ACHN (cell line): ENCODE measurements at places on chromosomes 16 and 17.

- DNase-seq, result no peak
These were observed 82.3 kb downstream of the GNAO1 start for GRCh38 chr16:56273615-56274014.

GRCh38 chr17:7137171-7137943 is 22.7 kb upstream of the ASGR2 start:
- no peak for DNase-seq

- DNase-seq, result no peak
These were observed 79.8 kb downstream of the TBC1D16 start for GRCh38 chr17:79955691-79956440.

DNA sequence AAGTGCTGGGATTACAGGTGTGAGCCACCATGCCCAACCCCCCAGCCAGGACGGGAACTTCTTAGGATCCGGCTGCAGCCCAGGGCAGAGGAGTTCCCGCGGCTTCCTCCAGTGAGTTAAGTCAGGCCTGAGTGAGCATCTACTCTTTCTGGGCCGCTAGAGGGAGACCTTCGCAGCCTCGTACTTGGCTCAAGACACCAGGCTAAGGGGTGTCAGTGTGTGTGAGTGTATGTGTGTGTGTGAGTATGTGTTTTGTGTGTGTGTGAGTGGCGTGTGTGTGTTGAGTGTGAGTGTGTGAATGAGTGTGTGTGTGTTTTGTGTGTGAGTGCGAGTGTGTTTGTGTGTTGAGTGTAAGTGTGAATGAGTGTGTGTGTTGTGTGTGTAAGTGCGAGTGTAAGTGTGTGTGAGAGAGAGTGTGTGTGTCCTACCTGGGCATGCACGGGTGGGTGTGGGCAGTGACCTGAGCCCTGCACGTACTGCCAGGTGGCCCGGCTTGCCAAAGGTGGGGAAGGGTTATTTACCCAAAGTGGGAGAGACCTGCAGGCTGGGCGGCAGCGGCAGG is 58.5 kb downstream of the TMEM235 start:
- peak; percentile 84 for DNase-seq

GRCh38 chr17:42288803-42289610 is 709 bp downstream of the STAT5A start:
- DNase-seq, result no peak

DNA sequence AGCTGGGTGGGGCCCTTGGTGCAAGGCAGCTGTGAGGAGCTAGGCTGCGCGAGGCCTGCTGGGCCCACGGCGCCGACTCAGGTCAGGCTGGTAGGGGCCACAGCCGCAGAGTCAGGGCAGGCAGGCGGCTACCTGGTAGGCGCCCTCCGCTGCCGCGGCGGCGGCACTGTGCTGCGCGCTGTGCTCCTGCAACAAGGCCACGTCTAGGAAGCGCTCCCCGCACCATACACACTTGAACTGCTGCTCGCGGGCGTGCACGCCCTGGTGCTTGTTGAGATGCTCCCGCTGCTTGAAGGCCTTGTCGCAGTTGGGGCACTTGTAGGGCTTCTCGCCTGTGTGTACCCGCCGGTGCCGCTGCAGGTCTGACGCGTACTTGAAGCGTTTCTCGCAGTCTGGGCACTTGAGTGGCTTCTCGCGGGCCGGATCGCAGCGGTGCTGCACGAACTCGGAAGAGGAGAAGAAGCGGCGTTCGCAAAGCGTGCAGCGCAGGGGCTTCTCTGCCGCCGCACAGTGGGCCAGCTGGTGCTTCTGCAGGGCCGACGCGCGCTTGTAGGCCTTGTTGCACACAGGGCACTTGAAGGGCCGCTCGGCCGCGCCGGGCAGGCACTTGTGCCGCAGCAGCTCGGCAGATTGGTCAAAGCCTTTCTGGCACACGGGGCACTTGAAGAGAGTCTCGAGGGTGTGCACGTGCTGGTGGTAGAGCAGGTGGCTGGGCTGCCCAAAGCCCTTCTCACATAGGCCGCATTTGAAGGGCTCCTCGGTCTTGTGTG is 3.9 kb downstream of the ZNF319 start:
- no peak for DNase-seq

DNA sequence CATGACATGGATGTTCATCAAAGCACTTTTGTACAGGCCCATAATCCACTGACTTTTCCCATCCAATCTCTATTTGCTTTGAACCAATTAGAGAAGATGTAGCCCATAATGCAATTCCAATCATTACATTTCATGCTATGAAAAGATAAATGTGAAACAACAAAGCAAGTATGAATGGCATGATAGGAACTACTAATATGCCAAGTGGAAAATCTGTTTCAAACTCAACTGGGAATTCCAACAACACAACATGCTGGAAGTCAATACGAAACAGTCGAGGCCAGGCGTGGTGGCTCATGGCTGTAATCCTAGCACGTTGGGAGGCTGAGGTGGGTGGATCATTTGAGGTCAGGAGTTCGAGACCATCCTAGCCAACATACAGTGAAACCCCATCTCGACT is 39.6 kb upstream of the TMEM97 start:
- DNase-seq, result no peak

DNA sequence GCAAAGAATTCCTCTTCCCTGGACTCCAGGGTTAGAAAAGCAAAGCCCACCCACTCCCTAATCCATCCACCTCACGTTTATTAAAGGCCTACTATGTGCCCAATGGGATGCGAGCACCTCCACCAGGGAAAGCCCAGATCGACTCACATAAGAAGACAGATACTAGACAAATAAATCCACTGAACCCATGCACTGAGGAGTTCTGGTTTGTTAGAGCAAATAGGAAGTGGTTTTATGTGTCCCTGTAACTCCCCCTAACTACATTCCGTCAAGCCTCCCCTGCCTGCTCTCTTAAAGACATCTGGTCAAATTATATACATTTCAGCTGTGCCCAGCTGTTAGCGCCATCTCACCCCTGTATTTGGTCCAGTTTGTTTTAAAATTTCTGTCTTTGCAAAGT is 218.5 kb upstream of the RPL38 start:
- DNase-seq, result no peak

- DNase-seq, result no peak
These were observed 69.1 kb downstream of the COPRS start for GRCh38 chr17:31789707-31790505.

- DNase-seq, result no peak
These were observed 184.5 kb downstream of the TANC2 start for GRCh38 chr17:63150490-63150889.

DNA sequence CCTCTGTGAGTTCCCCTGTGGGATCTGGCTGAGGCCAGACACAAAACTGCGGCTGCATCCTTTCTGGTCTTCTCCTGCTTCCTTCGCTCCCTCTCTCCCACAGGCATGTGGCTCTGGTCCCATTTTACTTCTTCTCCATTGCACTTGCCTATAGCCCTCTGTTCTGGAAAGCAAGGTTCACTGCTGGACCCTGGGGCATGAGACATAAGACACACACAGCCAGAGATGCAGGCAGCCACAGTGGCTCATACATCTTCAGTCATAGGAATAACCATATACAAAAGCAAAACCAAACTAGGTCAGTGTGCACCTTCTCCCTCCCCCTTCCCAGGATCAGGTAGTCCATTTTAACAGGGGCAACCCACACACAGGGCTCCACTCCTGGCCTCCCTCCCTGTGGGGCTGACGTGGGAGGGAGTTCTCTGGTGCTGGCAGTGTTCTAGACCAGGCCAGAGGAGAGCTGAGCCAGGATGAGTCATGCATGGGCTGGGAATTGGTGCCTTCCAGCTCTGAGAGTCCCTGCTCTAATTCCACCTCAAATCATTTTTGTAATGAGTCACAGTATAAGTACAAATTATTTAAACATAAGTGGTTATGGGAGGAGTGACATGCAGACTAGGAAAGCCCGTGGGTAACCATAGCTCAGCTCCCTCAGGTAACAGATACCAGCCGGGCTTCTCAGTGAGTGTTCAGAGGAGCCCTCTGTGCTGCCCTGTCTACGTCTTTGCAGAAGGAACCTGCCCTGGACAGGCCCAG is 58.0 kb downstream of the ASIC2 start:
- DNase-seq, result peak; percentile 62

- no peak for DNase-seq
These were observed 61.0 kb downstream of the SMPD3 start for GRCh38 chr16:68387301-68387700.

DNA sequence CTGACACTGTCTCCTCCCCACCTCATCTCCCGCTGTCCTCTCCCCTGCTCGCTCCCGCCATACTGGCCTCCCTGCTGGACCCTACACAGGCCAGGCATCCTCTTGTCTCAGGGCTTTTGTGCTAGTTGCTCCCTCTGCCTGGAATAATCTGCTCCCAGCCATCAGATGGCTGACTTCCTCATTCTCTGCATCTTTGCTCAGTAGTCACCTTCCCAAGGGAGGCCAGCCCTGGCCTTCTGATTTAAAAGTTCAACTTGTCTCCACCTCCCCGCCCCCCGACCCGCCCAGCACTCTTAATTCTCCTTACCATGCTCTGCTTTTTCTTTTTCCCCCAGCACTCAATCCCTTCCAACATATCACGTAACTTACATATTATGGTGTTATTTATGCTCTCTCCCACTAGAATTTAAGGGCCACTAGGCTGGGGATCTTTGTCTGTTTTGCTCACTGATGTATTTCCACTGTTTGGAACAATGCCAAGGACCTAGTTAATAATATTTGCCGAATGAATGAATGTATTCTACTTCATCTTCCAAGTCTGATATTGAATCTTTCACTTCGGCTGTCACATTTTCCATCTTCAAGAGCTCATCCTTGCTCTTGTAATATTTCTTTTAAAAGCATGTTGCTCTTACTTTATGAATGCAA is 178.3 kb downstream of the CDK5R1 start:
- DNase-seq, result no peak

- peak; percentile 72 for DNase-seq
These were observed 4.2 kb upstream of the FBXL16 start for GRCh38 chr16:709566-710499.
